Pancreas (tissue), 10 donors: ENCODE measurements at places on chromosomes 7 and 10. TPM values are rescaled to one million over a fixed set of nuclear protein-coding genes. Genes with fewer than 3 reads are reported as not detected.
A peak's percentile ranks its signal among the peaks of the same experiment; 100 is the strongest.

DNA sequence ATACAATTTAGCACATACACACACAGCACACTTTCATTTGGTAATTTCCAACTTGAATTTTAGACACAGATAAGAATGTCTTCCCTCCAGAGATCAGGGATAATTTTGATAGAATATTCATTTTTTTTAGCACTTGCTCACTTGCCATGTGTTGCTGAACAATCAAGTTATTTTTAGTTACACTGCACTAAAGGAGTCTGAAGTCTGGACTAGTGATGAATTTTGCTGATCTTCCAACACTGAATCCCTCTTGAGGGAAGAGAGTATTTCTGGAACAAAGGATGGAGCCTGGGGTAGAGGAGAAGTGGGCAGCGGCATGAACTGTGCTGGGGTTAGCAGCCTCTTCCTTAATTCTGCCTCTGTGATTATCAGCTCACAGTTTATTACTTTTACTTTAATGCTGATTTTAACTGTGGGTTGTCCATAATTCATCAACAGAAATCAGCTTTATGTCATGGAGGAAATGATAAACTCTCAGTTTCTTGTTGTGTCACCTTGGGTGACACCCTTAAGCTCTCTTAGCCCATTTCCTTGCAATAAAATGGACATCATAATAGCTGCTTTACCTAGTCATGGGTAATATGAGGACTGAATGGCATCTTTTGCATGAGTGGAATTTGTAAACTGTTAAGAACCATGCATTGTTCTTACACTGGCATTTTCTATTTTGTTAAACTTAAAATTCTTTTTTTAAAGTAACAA is 32.1 kb downstream of the SGPL1 start:
- no peak for DNase-seq

KIAA1217 gene
- total RNA-seq = 23.3 TPM

DNA sequence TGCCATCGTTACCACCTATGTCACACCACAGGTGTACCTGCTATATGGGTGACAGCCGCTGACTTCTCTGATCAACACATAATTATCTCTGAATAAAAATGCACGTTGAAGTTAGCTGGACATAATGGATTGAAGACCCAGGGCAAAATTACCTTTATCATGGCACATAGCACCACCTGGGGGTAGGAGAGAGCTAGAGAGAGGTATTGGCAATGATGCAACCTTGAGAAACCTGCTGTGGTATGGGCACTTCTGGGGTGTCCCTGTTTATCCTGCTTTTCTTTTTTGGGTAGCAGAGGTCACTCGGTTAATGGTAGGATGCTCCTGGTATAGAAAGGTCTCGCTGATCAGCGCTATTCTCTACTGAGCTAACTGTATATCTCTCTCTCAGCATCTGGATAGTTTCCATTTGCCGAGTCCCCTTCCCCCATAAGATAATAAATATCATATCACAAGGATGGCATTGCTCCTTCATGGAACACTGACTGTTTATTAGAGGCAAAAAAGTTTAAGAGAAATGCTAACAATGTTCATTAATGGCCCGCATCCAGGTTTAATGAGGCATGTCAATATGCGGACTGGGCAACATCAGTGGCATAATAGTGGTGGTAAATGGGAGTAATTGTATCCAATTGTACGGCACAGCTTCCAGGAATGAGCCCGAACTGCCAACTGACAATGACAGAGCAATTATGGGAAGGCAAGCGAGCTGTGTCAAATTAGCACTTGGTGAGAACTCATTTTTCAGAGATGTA is 323.1 kb downstream of the TFEC start:
- peak; percentile 30 for DNase-seq

DNA sequence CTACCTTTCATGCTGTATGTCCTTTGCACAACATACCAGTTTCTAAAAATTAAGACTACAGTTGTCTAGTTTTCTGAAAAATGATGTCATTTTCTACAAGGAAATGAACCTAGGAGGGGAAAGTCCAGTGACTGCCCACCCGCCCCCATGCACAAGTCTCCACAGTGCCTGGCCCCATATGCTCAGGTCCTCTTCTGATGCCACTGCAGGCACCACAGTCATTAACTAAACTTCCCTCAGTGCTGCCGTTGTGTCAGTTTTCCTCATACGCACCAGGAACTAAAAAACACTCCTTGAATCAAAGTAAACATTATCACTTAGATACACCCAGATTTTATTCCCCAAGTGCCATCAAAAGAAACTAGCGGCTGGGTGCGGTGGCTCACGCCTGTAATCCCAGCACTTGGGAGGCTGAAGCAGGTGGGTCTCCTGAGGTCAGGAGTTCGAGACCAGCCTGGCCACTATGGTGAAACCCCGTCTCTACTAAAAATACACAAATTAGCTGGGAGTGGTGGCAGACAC is 6.9 kb upstream of the TNS3 start:
- DNase-seq = peak; percentile 6

GRCh38 chr7:141671705-141672496 is 30.1 kb downstream of the DENND11 start:
- DNase-seq = no peak

ECHS1 gene
- 47.2 TPM for total RNA-seq

- DNase-seq = no peak
These were observed 255.3 kb downstream of the STK31 start for GRCh38 chr7:23965296-23965695.

DNA sequence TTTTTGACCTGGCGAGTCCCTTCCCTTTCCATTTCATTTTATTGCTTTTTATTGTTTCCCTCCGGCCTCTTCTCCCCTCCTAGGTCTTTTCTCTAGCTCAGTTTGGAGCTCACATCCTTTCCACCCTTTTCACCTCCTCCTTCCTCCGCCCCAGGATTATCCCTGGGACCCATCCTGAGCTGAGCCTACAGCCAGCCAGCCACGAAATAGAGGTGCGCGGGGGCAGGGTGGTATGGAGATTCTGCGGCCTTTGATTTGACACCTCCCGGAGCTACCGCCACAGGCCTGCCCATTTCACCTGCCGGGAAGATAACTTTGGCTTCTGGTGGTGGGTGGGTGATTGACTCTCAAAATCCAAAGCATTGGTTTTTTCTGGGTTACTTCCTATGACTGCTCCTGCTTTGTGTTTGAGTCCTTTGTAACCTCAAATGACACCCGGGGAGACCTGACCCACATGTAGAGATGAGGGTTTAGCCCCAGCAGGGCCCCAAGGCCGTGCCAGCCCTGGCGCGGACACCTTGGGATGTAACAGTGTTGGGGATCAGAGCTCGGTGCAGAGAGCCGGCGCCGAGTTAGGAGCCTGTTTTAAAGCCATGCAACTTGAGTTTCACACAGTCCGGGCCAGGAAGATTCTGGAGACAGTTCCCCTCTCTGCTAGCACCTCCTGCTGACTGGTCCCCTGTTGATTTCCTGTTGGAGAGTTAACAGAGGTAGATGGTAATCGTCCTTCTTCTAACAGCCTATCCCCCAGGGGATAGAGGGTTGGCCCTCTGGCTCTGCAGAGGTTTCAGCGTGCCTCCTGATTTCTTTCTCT is 1.5 kb downstream of the DUSP5 start:
- DNase-seq = no peak

- DNase-seq = no peak
These were observed 45.2 kb downstream of the PARD3 start for GRCh38 chr10:34769899-34770298.

DNA sequence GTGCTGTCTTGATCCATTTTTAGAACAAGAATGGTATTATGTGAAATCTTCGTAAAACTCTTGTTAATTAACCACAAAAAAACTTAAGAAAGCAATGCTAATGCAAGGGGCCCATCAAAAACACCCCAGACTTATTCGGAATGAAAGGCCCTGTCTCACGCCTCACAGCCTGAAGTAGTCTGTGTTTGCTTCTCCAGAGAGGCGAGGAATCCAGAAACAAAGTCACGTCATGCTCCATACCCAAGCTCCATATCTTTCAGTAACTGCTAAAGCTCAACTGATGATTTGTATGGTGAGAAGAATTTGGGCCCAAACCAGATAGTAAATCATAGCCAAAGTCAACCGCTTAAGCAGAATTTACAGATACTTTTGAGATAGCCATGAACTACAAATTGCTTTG is 155.4 kb downstream of the ATE1 start:
- no peak for DNase-seq

- no peak for DNase-seq
These were observed 2.6 kb upstream of the GPER1 start for GRCh38 chr7:1085266-1085665.

DNA sequence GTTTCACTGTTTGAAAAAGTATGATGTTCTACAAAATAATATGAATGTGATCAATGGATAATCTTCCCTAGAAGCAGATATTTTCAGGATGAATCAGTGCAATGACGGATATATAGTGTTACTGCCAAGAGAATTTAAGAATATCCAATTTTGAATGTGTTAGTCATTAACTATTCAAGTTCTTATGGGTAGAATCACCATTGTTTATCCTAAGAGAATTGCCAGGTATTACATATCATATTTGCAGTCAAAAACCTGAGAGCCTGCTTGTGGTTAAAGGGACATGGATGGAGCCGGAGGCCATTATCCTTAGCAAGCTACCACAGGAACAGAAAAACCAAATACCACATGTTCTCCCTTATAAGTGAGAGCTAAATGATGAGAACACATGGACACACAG is 26.9 kb downstream of the AHR start:
- no peak for DNase-seq

CLEC2L gene
- total RNA-seq = not detected

DNA sequence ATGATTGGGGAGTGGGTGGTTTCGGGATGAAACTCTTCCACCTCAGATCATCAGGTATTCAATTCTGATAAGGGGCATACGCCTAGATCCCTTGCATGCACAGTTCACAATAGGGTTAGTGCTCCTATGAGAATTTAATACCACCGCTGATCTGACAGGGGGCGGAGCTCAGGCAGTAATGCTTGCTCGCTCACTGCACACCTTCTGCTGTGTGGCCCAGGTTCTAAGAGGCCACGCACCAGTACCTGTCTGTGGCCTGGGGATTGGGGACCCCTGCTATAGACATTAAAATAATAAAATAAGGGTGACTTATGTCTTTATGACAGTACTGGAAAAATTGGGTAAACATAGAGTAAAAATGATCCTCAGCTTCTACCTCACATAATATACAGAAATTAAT is 66.1 kb downstream of the SAMD9 start:
- DNase-seq = no peak

DNA sequence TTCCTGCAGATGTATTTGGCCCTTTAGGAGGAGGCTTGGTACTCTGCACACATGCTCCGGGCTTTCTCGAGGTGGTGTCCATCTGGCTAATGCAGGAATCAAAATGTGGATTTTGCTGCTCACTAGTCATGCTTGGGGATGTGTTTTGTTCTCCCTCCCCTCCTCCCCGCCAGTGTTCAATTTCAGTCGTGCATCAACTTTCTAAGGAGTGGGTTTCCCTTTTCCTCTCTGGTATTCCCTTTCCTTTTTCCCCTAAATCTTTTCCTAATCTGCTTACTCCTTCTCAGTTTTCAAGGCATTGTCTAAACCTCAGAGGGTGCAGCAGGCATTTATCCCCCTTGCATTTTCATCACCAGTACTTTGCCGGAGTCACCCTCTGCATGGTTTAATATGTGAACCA is 201.8 kb downstream of the CCDC3 start:
- no peak for DNase-seq

- DNase-seq = no peak
These were observed 605.4 kb downstream of the INHBA start for GRCh38 chr7:41097501-41097900.

- no peak for DNase-seq
These were observed 117.3 kb downstream of the SVIL start for GRCh38 chr10:29517352-29517923.

CCDC172 gene
- not detected for total RNA-seq

GRCh38 chr10:73759512-73760115 is 15.4 kb downstream of the SEC24C start:
- DNase-seq = no peak

GRCh38 chr10:15321431-15322341 is 49.4 kb downstream of the FAM171A1 start:
- no peak for DNase-seq

DNA sequence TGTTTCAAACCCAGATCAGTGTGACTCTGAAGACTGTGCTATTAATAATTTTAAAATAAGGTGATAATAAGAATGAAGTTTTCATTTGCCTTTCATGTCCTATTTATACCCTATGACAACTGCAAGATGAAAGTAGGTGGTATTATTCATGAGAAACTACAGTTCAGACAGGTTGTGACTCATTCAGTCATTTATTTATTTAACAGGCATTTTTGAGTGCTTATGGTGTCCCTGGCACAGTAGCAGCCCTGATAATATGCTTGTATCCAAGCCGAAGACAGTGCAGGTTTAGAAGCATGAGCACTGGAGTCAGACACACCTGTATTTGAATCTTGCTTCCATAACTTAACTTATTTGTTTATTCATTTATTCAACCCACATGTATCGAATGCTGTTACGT is 87.1 kb downstream of the FZD1 start:
- DNase-seq = no peak

GRCh38 chr7:159086301-159086925 is 58.3 kb downstream of the VIPR2 start:
- DNase-seq = no peak

NUTM2A gene
- 0.79 TPM for total RNA-seq

GRCh38 chr10:77581738-77582137 is 55.9 kb downstream of the KCNMA1 start:
- no peak for DNase-seq

ACTL6B gene
- 0.55 TPM for total RNA-seq

SPDYE6 gene
- total RNA-seq = not detected

CLRN3 gene
- not detected for total RNA-seq

GRCh38 chr10:2011106-2011716 is 273.9 kb upstream of the ADARB2 start:
- DNase-seq = no peak

PDZD7 gene
- 0.18 TPM for total RNA-seq

- DNase-seq = no peak
These were observed 211.3 kb upstream of the BMPER start for GRCh38 chr7:33694006-33694405.

- no peak for DNase-seq
These were observed 341.5 kb upstream of the AOAH start for GRCh38 chr7:37065779-37066271.

ADIRF gene
- total RNA-seq = 10.6 TPM

DNA sequence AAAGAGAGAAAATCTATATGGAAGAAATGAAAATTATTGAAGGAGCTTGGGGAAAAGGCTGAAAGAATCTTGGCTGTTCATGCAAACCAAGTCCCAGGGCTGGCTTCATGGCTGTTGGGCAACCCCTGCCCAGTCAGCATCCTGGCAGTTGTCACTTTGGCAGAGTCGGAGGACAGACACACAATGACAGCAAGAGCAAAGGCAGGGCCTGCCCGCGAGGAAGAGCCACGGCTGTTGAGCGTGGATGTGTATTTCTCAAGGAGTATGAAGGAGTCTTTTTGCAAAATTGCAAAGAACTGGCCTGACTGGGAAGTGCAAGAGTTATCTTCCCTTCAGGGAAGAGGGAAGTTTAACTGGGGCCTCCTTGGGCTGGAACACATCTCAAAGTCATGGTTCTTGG is 11.7 kb downstream of the PTPRE start:
- DNase-seq = no peak

DNA sequence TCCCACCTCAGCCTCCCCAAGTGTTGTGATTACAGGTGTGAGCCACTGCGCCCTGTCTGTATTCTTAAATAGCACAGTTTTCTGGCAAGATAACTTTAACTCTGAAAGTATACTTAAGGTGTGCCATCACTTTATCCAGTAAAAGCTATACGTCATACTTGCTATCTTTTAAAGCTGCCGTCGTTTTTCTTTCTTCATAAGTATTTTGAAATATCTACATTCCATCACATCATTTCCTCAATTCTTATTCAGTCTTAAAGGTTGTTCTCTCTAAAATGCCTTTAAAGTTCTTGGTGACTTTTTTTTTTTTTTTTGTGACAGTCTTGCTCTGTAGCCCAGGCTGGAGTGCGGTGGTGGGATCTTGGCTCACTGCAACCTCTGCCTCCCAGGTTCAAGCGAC is 34.7 kb downstream of the PTPN12 start:
- DNase-seq = no peak

HSPA12A gene
- total RNA-seq = 5.5 TPM
